GM12892 (cell line): ENCODE measurements at places on chromosomes 3 and 15.

DNA sequence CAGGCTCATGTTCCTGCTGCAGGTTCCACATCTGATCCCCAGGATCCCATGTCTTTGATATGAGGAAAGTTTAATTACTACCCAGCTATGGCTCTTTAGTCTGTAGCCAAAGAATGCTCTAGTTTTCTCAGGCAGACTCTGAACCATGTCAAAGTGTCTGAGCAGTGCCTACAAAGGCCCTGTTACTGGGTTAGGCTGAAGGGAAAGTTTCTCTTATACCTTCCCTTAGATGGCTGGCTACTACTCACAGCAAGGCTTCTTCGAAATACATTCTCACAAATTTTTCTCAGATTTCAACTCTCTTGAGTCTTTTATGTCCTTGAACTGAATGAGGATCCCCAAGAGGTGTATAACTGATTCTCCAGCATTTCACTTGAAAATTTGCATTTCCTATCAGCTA is 102.4 kb downstream of the NR1D2 start:
- DNase-seq = no peak

- DNase-seq = peak; percentile 69
Observed at GRCh38 chr3:184354121-184354728, 7.2 kb downstream of the CLCN2 start.

GRCh38 chr15:36517758-36518157 is 61.7 kb upstream of the CDIN1 start:
- no peak for DNase-seq

DNA sequence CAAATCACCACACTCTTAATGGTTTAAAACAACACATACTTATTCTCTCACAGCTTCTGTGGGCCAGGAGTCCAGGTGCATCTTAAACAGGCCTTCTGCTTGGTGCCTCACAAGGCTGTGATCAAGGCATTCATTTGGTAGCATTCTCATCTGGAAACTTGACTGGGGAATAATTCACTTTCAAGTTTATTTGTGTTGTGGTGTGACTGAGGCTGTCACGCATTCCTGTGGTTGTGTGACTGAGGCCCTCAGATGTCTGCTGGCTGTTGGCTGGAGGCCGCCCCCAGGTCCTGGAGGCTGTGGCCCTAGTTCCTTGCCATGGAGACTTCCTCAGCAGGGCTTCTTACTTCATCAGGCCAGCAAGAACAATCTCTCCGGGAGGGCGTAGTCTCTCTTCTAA is 16.9 kb upstream of the FAM3D start:
- DNase-seq = no peak

GRCh38 chr15:49046220-49047102 is at the start of gene SECISBP2L:
TSS of gene SECISBP2L (minus strand) at chr15:49046446. CDS start at chr15:49046299, 147 bp downstream.
- DNase-seq = peak; percentile 81

GRCh38 chr3:17982211-17982880 is 239.9 kb upstream of the TBC1D5 start:
- no peak for DNase-seq

- no peak for DNase-seq
Observed at GRCh38 chr15:93029836-93030429, 59.1 kb downstream of the RGMA start.

DNA sequence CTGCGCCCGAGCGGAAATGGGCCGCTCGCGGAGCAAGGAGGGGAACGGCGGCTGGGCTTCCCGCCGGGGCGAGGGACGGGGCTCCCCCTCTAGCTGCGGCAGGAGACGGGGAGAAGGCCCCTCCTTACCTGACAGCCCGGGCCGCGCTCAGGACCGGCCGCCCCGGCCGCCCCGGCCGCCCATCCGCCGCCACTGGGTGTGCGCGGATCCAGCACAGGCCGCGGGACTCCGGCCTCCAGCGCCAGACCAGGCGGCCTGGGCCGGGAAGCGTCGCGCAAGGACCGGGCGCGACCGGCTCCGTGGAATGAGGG is 296 bp downstream of the TPRA1 start:
- peak; percentile 57 for DNase-seq

DNA sequence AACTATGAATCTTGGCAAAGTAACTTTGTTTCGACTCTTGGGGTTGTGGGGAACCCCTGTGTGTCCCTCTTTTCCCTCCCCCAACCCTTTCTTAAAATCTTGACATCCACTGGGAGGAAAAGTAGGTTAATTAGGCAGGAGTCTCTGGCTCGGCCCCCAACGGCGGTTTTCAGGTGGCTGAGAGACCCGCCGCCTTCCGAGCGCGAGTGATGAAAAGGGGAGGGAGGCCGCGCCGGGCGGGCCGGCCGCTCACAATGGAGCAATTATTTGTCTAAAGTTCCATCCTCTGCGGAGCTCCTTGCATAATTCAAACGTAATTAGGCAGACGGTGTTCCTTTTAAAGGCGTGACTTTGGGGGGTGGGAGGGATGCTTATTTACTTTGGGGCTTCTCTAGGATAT is 51.7 kb downstream of the ZIC4 start:
- DNase-seq = no peak

GRCh38 chr3:146020969-146021368 is 140.0 kb downstream of the PLOD2 start:
- DNase-seq = no peak

- no peak for DNase-seq
Observed at GRCh38 chr3:30258426-30259392, 347.7 kb upstream of the TGFBR2 start.

- DNase-seq = no peak
Observed at GRCh38 chr3:99393961-99394360, 244.4 kb upstream of the COL8A1 start.

- DNase-seq = no peak
Observed at GRCh38 chr3:9750556-9751411, 1.0 kb downstream of the OGG1 start.

GRCh38 chr3:128201158-128201755 is 48.0 kb downstream of the EEFSEC start:
- DNase-seq = no peak

DNA sequence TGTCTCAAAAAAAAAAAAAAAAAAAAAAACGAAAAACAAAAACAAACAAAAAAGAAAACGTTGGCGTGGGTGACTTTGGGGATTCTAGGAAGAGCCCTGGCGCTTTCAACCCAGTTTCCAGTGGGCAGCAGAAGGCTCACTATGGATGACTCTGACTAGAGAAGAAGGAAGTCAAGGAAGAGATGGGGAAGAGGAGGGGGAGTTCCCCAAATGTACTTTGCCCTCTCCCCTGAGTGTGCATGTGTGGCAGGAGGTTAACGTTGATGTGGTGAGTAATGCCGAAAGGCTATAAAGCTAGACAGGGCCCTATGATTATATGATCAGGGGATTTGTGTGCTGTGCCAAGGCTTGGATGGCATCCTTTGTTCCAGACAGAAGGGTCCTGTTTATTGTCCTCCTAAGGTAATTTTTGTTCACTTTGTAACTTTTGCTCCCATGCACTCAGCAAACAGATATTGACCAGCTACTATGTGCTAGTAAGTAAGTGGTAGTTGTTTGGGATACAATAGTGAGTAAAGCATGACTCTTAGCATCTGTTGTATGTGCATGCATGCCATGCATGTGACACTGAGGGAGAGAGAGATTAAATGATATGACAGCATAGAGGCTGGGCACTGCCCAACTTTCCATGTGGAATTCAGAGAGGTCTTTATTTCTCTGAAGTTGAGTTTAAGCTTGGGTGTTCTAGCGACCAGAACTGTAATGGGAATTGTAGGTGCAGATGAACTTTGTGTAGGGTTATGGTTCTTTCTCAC is 750 bp upstream of the HHLA2 start:
- DNase-seq = no peak

GRCh38 chr3:107098864-107099263 is 278.4 kb upstream of the CCDC54 start:
- no peak for DNase-seq

DNA sequence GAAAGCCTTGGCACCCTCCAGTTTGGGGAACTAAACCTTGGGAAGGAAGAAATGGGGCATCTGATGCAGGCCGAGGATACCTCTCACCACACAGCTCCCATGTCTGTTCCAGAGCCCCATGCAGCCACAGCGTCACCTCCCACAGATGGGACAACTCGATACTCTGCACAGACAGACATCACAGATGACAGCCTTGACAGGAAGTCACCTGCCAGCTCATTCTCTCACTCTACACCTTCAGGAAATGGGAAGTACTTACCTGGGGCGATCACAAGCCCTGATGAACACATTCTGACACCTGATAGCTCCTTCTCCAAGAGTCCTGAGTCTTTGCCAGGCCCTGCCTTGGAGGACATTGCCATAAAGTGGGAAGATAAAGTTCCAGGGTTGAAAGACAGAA is 7.7 kb downstream of the MAP1A start:
- no peak for DNase-seq

DNA sequence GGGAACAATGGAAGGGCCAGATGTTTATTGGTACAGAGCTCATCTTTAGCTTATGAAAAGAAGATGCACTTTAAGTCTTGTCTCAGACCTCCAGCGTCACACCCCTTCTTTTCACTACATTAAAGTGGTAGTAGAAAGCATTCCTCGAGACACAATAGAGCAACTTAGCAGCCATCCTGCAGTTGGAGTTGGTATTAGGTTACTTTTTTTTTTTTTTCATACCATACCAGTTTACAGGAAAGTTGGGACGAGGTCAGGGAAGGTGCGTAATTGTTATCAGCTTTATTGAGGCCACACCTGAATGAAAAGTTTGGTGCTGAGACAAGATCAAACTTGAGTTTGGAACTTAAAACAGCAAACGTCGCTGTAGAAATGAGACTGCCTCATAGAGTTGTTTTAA is 203.8 kb downstream of the SOX2 start:
- no peak for DNase-seq

DNA sequence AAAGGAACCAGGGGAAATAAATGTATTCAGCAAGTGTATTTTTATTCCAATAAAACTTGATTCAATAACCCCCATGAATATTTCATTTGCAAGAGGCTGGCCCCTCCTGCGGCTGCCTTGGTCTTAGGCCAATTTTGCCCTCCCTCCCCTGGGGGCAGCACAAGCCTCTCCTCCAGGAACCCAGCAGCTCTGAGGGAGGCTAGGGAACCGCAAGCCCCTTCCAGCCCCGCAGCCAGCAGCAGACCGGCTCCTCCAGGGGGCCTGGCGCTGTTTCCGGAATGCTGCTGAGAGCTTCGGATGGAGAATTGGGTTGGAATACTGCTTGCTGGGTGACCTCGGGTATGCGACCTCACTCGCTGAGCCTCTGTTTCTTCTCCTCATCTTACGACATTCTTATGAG is 150.1 kb downstream of the RAB11A start:
- no peak for DNase-seq

GRCh38 chr15:81156324-81156723 is 22.3 kb downstream of the CFAP161 start:
- no peak for DNase-seq

DNA sequence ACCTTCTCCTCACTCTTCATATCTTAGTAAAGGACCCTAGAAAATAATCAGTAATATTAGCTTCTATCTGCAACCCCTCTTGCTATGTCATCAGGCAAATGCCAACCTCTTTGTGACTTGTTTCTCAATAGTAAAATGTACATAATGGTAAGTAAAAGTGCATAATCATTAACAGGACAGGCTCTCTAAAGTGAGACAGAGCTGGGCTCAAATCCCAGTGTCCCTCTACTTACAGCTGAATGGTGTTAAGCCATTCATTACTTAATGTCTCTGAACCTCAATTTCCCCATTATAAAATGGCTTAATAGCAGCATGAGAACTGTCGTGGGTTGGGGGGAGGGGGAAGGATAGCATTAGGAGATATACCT is 62.6 kb upstream of the ATP11B start:
- DNase-seq = no peak

DNA sequence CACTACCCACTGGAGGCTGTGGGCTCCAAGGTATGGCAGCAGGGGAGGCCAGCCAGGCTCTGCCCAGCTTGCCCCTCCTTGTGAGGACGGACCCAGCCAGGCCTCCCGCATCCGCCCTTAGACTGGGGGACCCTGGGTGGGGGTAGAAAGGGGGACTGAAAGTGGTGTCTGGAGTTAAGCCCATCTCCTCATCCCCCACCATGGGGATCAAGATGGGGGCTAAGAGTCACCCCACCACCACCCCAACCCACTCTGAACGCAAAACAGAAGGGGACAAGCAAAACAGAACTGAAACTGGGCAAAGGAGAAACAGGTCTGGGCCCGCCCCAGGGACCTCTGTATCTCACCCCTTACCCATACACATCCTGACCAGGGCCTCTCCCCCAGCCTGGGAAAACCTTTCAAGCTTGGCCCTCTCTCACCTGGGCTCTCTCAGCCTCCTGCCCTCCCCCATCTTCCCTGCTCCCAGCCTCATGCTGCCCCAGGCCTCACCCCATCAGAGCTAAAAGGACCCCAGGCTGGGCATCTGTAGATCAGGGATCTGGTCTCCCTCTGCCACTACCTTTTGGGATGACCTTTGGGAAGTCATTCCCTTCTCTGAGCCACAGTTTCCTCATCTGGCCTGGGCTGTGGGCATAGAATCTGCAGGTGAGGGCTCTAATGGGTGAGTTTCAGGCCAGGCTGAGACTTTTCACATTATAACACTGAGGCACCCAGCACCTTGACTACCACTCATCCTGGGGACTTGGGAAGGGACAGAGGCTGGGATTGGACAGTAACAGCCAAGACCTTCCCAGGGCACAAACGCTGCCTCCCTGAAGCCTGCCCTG is 30.0 kb upstream of the CYP11A1 start:
- no peak for DNase-seq

DNA sequence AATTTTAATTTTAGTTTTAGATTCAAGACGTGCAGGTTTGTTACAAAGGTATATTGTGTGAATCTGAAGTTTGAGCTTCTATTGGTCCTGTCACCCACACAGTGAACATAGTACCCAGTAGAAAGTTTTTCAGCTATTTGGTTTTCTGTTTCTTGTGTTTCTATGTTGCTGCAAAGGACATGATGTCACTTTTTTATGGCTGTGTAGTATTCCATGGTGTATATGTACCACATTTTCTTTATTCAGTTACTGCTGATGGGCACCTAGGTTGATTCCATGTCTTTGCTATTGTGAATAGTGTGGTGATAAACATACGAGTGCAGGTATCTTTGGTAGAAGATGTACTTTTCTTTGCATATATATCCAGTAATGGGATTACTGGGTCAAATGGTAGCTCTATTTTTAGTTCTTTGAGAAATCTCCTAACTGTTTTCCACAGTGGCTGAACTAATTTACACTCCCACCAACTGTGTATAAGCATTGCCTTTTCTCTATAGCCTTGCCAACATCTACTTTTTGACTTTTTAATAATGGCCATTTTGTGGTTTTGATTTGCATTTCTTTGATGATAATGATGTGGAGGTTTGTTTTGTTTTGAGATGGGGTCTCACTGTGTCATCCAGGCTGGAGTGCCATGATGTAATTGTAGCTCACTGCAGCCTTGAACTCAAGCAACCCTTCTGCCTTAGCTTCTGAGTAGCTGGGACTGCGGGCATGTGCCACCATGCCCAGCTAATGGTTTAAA is 43.9 kb downstream of the LIMD1 start:
- DNase-seq = no peak

GRCh38 chr15:91465086-91465485 is 365.0 kb downstream of the SV2B start:
- no peak for DNase-seq

- DNase-seq = no peak
Observed at GRCh38 chr3:192422997-192423342, 304.4 kb downstream of the FGF12 start.

- DNase-seq = no peak
Observed at GRCh38 chr3:102258666-102259227, 176.1 kb upstream of the ZPLD1 start.

- DNase-seq = no peak
Observed at GRCh38 chr3:132900481-132900880, 137.7 kb upstream of the TMEM108 start.

- DNase-seq = no peak
Observed at GRCh38 chr3:150681057-150681456, 22.7 kb downstream of the ERICH6 start.
